ENCODE measurements at places on chromosomes 6 and 20.

DNA sequence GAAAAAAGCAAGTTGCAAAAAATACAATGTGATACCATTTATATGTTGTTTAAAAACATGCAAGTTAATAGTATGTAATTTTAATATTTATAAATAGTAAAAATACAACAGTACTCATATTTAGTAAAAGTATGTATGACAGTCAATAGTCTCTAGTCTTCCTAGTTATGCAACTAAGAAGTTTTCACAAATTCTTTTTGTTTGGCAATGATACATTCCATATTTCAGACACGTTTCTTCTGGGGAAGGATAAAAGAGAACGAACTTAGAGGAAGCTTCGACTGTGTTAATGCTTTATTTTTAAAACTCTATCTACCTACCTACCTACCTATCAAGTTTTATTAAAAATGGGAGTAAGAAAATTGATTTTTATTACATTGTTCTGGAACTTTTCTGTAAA, 77.7 kb downstream of the UBE3D start:
- no peak for DNase-seq

DNA sequence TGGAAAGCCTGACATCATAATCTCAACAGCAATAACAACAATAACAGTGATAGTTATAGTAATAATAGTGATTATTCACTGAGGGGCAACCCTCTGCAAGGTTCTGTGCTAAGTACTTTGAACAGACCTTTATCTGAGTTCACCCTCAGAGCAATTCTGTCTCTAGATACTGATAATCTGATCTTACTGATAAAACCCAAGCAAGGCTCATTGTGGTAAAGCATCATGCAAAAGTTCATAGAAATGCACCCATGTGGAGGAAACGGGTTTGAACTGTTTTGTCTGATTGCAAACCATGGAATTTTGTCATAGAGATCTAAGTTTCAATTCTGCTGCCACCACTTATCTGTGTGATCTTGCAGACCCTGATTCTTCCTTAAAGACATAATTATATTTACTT, 1.3 kb upstream of the KIAA0408 start:
- DNase-seq, result no peak

- no peak for DNase-seq
These were observed 1.3 kb downstream of the BPIFB1 start for GRCh38 chr20:33284284-33284683.

DNA sequence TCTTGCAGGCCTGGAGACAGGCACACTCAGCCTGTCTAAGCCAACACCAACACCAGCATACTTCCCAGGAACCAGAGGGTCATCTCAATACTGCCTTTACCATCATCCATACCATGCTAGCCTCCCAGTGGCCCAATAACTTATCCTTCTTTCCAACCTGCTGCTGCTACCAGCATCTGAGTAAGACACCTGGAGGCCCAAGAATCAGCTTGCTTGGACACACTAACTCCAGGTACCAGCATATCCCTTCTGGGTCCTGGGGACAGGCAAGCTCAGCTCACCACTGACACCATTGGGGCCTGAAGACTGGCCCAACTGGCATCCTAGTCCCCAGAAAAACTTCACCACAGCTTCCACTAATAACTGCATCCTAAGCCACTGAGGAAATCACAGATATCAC, 205.3 kb downstream of the CD109 start:
- no peak for DNase-seq
